ENCODE measurements at places on chromosomes 12 and 14.
A peak's percentile ranks its signal among the peaks of the same experiment; 100 is the strongest.

DNA sequence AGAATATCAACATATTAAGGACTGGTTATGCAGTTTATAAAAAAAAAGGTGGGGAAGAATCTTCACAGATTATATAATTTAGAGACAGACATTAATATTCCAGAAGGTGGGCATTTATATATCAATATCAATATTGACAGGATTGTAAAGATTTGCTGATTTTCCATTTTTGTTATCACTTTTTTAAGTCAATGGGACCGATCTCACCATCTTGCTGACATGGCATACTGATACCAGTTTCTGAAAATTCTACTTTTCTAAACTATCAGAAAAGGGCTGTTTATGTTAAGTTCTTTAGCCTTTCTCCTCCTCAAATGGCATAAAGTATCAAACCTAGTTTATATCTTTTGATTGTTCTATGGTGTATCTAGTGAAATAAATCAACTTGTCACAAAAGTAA is 344.1 kb upstream of the SOX5 start:
- DNase-seq, result no peak

- DNase-seq, result no peak
These were observed 5.1 kb downstream of the PIANP start for GRCh38 chr12:6695313-6696045.

GRCh38 chr14:71720978-71721624 is 211.1 kb upstream of the RGS6 start:
- peak; percentile 29 for DNase-seq

DNA sequence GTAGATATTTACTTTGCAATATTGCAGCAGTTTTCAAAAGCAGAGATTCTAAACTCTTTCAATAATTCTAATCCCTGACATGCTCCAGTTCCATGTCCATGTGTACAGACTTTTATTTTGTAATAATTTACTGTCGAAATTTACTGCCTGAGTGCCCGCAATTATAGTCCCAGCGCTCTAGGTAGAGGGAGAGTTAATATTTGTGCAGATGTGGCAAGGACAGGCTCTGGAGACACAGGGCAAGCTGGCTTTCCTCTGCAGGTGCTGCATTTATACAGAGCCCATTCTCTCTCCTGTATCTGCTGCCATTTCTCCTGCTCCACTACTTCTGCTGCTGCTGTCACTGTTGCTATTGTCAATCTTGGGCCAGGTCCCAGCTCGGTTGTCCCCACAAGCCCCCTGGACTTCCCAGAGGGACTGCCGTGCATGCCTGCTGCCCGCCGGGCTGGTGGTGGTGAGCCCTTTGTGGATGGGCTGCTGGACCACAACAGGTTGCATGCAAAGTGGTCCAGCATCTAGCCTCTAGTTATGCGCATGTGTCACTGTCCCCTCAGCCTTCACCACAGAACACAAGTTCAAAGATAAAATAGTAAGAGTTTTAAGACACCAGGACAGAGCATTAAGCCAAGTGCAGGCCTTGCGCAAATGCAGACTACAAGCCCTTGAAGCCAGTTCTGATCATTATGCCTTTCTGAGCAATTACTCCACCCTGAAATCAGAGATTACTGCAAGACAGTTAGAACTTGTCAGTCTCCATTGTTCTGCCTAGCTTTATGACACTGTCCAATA is 40.8 kb upstream of the CSRP2 start:
- no peak for DNase-seq

GRCh38 chr12:107560165-107560898 is 125.3 kb upstream of the PWP1 start:
- DNase-seq, result no peak

DNA sequence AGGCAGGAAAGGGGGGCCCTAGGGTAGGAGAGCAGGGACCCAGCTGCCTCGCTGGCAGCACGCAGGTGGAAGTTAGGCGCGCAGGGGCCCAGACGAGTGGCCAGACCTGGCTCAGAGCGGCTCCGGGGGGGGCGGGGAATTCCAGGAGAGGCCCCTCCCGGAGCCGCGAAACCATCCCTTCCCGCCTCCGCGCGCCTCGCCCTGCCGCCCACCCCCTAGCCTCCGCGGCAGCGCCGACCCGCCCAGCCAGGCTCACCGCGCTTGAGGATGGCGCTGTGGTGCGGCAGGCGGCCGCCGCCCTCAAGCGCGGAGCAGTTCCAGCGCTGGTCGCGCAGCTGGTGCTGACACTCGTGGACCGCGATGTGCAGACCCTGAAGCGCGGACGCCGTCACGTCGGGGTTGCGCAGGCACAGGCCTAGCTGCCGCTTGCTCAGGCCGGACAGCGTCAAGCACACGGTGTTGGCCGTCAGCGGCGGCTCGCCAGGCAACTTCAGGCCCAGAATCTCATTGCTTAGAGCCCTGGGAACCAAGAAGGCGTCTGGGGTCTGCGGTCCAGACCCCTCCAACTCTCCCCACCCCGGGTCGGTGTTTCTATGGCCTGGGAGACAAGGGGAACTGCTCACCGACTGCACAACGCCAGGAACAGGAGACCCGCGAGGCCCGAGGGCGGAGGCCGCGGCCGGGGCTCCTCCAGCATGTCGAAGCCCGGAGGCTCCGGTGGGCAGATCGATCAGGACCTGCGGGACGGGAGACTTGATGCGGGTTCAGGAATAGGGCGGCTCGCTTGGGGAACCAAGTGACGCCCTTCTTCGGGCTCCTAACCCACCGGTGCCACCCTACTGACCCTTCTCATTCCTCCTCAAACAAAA is 1.5 kb downstream of the WNT10B start:
- peak; percentile 31 for DNase-seq

- no peak for DNase-seq
These were observed 13.8 kb downstream of the TMED10 start for GRCh38 chr14:75162631-75163030.

GRCh38 chr12:123591702-123592481 is 7.5 kb downstream of the TMED2 start:
- DNase-seq, result no peak

GRCh38 chr14:22838631-22839041 is 2.3 kb downstream of the MMP14 start:
- DNase-seq, result no peak

DNA sequence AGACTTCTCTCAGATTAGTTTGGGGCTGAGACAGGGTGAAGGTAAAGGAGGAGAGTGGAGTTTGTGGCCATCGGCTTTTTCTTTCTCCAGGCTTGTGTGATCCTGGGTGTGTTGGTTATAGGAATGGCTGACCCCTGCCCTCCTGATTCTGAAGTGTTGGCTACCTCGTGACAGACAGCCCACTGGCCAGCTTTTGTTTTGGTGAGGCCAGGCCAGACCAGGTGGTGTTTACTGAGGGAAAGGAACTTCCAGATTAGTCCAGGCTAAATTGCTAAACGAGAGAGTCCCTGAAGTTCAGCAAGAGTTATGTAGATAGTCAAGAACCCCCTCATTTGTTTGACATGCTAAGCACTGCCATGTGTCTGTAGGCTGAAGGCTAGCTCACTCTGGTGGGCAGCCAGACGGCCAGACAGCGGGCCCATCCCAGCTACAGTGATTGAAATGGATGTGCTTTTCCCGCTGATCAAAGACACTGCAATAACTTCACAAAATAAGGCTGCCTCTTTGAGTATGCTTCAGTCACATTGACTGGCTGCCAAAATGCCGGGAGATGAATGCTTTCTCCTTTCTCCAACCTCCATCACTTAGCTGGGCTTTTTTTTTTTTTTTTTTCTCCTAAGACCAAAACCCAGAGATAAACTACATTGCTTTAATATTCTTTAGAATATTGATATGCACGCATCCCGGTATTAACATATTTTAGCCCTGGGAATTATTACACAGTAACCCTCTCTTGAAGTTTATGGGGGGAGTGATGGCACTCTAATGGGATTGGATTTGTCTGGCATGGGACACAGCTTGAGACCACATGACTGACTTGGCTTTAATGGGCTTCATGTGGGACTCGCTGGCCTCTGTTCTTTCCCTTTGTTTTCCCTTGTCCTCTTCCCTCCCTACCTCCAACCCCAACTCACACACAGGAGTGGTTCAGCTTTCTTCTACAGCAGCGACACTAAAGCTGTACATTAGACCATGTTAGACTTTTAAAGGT is 76.9 kb downstream of the SMOC1 start:
- DNase-seq, result no peak

DNA sequence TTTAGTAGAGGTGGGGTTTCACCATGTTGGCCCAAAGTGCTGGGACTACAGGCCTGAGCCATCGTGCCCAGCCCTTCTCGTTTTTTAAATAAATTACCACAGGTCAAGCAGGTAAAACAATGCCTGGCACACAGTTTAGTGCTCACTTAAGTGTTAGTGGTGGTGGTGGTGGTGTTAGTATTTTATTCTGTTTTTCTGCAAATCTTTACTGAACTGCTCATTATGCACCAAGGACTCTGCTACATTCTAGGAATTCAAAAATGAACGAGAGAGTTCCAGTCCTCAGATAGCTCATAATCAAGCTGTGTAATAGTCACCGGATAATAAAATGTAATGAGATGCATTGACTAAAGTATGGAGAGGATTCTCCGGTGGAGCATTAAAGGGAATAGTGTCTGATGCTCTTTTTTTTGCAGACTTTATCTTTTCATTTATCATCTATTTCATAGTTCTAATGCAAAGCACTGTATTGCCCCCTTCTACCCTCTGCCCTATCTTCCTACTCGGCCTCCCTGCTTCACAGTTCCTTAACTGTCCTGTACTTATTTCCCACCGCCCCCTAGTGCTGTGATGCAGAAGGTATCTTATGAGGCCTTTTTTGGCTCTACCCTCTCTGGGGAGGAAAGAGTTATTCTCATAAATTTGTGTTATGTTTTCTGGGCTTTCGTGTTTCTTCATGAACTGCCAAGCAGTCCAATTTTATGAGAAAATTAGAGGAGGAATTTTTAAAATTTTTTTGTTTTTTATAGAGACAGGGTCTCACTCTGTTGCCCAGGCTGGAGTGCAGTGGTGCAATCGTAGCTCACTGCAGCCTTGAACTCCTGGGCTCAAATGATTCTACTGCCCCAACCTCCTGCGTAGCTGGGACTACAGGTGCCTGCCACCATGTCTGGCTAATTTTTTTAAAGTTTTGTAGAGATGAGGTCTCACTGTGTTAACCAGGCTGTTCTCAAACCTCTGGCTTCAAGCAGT is 1.0 kb downstream of the ITFG2 start:
- DNase-seq, result peak; percentile 54

GRCh38 chr12:63919756-63920155 is 75.3 kb downstream of the SRGAP1 start:
- DNase-seq, result no peak

GRCh38 chr14:102046337-102047278 is 40.2 kb downstream of the HSP90AA1 start:
- peak; percentile 33 for DNase-seq

- no peak for DNase-seq
These were observed 25.5 kb upstream of the P2RX4 start for GRCh38 chr12:121184425-121184824.

DNA sequence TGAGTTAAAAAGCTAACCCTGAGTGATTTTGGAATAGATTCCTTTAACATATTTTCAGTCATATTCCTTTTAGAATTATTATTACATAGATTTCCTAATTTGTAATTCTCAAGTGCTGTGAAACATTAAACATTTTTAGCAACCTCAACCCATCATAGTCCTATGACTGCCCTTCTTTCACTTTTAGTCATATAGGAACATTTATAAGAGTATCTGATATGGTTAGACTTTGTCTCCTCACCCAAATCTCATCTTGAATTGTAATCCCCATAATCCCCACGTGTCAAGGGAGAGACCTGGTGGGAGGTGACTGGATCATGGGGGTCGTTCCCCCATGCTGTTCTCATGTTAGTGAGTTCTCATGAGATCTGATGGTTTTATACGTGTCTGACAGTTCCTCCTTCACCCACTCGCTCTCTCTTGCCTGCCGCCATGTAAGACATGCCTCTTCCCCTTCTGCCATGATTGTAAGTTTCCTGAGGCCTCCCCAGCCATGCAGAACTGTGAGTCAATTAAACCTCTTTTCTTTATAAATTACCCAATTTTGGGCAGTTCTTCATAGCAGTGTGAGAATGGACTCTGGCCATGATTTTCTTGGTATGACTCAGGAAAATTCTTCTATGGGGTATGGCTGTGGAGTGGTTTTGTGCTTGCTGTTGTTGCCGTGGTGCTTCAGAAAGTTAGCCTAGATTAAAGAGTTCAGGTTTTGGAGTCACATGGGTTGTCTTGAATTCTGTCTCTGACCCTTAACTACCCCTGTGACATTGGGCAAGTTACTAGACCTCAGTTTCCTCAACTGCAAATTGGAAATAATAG is 83.9 kb downstream of the FUT8 start:
- no peak for DNase-seq

DNA sequence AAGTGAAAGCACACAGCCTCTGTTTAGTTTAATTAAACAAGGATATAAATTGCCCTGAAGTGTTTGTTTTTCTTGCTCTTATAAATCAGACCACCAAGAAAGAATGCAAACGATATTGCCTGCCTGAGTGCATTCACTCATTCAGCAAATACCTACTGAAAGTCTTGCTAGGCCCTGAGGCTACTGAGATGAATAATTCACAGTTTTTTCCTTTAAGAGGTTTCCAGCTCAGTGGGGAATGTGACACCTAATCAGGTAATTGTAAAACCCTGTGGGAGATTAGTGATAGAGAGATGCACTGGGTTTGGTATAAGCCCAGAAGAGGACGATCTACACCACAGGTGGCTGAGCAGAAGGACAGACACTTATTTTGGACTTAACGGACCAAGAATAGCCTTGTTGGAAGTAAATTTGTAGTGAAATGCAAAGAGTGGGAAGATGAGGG is 151.4 kb downstream of the SLC35F4 start:
- DNase-seq, result no peak

DNA sequence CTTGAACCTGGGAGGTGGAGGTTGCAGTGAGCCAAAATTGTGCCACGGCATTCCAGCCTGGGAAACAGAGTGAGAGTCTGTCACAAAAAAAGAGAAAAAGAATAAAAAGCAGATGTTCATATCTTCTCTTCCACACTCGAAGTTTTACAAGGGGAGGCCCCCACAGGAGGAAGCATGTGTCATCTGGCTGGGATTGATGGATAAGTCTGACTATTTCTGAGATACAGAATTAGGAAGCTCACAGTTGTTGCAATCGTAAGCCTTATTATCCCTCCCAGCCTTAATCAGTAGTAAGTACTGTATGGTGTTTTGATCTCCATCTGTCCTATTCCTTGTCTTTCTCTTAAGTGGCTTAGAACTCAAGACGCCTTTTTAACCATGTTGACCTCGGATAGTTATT is 31.9 kb upstream of the RASSF8 start:
- no peak for DNase-seq

- DNase-seq, result no peak
These were observed 28.7 kb downstream of the NKX2-8 start for GRCh38 chr14:36553656-36554260.

GRCh38 chr12:32483499-32483898 is 84.1 kb downstream of the FGD4 start:
- DNase-seq, result no peak

- no peak for DNase-seq
These were observed 12.7 kb downstream of the JAG2 start for GRCh38 chr14:105155681-105156413.

GRCh38 chr12:105759149-105759548 is 379.6 kb downstream of the NUAK1 start:
- DNase-seq, result no peak

DNA sequence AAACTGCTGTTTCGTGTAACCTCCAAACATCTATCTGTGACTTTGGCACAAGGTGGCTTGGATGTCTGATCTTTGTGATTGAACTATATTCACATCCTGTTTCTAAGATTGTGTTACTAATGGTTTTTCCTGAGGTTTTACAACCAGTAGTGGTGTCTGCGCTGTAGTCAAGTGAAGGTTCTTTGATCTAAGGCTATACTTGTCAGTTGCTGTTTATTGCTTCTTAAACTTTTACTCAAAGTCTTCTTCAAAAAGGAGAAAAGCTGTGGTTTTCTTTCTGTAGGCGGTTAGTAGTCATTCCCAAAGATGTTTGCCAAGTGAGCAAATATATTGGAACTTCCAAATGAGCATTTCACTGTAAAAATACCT is 12.3 kb upstream of the CALM1 start:
- no peak for DNase-seq

Data from activated T-cell treated with anti-CD3 and anti-CD28 coated beads, Interleukin-2, amount 50 U/mL, for 48 hours (primary cell).